ENCODE measurements at places on chromosomes 11 and 22.
A peak's percentile ranks its signal among the peaks of the same experiment; 100 is the strongest.

DNA sequence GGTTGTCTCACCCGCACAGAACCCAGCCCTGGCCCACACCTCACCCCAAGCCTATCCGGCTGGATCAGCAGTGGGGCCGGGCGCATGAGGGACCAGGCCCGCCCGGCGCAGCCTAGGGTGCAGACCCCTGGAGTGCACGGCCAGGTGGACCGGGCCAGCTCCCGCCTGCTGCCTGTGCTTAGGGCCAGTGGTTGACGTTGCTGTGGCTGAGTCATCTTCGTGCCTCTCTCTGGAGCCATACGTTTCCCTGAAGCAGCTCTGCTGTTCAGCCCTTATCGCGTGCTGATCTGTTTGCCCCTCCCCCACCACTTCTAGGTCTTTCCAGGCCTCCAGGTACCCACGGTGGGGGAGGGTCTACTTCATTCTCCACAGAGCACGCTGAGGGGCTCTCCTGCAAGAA, 39.5 kb downstream of the CDKN1C start:
- no peak for DNase-seq

DNA sequence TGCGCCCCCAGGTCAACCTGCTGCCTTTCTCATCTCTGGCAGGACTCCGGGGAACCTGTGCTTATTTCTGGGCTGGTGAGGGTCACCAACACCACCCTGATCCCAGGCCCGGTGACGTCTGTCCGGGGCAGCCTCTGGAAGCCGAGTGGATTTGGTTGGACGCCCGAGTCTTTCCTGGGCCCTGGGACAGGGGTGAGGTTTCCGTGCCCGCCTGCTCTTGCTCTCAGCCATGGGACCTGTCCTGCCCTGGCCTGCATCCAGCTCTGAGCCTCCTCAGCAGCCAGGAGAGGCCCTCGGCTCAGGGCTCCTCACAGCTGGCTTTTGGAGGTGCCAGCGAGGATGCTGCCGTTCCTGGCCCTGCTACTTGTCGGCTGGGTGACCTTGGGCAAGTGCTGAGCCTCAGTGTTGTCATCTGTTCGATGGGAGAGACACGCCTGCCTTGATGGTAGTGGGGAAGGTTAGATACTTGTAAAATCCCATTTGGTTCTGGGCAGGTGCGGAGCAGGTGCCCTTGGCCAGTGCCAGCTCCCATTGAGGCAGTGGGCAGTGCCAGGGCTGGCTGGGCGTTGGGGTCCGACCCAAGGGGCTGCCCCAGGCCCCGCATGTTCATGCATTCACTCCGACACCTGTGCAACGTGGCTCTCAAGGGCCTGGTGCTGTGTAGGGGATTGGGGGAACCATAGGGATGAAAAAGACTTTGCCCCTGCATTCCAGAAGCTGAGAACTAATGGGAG, 58.9 kb upstream of the THY1 start:
- DNase-seq: no peak

GRCh38 chr11:61406067-61406466, 13.7 kb downstream of the TMEM216 start:
- no peak for DNase-seq

DNA sequence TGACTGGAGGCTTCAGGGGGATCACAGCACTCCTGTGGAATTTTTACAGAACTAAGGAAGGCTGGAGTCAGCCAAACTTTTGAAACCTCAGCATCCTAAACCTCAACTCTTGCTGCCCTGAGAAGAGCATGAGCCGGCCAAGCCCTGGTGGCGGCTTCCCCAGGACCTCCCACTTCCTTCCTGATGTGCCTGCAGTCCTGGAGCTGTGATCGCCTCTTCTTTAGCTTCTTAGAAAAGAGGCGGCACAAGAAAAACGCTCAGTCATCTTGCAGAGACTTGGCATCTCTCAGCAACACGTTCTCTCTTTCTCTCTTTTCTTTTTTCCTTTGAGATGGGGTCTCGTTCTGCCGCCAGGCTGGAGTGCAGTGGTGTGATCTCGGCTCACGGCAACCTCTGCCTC, 40.4 kb upstream of the AMPD3 start:
- DNase-seq: no peak

GRCh38 chr11:118924591-118925585, 838 bp downstream of the BCL9L start:
- DNase-seq: peak; percentile 68

DNA sequence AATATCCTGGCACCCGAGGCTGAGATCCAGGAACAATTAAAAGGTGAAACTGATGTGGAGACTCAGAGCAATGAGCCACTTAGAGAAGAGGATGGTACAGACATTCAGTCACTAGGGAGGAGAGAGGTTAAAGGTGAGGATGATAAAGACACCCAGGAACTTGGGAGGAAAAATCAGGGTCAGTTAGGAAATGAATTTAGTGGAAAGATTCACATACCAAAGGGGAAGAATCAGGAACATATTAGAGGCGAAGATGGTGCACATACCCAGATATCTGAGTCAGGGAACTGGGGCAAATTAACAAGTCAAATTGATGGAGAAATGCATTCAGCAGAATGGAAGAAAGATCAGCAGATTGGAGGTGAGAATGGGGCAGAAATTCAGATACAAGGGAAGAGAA, 4.1 kb upstream of the MEI1 start:
- no peak for DNase-seq

DNA sequence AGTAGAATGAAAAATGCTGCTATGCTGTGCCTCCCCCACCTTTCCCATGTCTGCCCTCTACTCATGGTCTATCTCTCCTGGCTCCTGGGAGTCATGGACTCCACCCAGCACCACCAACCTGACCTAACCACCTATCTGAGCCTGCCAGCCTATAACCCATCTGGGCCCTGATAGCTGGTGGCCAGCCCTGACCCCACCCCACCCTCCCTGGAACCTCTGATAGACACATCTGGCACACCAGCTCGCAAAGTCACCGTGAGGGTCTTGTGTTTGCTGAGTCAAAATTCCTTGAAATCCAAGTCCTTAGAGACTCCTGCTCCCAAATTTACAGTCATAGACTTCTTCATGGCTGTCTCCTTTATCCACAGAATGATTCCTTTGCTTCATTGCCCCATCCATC, 14.9 kb upstream of the HBE1 start:
- DNase-seq: no peak

DNA sequence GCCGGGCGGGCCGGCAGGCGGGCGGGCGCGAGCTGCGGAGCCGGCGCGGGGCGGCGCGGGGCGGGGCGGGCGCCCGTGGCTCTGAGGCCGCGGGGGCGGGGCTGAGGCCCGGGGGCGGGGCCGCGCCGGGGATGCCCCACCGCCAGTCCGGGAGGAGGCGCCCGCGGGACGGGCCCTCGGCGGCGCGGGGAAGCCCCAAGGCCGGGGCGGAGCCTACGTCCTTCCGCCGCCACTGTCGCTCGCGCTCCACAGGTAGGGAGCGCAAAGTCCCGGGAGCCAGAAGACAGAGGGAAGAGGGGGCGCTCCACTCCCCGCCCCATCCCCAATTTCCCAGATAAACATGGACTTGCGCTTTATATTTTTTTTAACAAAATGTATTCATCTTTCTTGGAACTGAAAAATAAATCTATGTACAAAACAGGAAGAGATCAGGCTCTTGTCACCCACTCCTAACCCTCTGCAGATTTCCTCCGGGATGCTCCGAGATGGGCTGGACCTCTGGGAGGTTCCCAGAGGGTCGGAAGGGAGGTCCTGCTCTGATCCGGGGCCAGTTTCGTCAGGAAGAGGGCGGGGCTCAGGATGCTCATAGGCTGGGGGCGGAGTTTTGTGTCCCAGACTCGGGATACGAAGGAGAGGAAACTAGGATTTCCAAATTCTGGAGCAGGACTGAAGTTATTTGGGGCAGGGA, at the start of gene MAP4K2:
MAP4K2 (minus strand) TSS at position 57 of the 688 bp plus-strand sequence. CDS start 65 bp downstream, outside the sequence.
- DNase-seq: peak; percentile 95

DNA sequence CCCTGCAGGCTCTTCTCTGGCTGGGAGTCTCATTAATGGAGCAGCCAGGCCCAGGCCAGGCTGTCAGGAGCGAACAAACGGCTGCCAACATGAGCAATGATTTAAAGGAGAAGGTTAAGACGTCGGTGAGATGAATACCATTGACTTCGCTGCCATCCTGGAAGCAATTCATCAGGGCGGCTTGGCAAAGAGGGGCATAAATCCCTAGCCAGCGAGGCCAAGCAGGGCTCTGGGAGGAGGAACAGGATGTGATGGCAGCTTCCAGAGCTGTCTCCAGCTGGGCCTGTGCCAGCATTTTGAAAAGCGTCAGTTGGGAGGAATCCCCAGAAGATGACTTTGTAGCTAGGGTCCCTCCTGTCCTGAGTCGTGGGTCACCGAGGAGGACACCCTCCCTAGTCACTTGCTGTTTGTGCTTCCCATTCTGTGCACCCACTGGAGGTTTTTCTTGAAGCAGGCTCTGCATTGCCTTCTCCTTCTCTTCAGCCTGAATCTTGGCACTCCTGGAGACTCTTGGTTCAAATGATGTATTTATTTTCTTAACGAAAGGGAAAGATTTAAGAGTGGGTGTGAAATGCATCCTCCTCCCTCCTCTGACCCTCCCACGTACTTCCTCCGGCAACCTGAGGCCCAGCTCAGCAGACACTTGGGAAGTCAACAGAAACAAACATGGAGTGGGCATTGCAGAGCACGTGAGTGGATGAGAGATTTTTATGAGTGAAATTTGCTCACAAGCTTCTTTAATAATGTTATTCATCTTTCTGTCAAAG, 476.3 kb upstream of the CADM1 start:
- DNase-seq: no peak

GRCh38 chr11:134015556-134015955, 53.3 kb upstream of the JAM3 start:
- no peak for DNase-seq

GRCh38 chr11:117759305-117759704, 37.7 kb downstream of the DSCAML1 start:
- no peak for DNase-seq

- no peak for DNase-seq
These were observed 442.9 kb upstream of the RAG2 start for GRCh38 chr11:37040921-37041320.

GRCh38 chr11:47912843-47913437, 64.8 kb upstream of the NUP160 start:
- no peak for DNase-seq

DNA sequence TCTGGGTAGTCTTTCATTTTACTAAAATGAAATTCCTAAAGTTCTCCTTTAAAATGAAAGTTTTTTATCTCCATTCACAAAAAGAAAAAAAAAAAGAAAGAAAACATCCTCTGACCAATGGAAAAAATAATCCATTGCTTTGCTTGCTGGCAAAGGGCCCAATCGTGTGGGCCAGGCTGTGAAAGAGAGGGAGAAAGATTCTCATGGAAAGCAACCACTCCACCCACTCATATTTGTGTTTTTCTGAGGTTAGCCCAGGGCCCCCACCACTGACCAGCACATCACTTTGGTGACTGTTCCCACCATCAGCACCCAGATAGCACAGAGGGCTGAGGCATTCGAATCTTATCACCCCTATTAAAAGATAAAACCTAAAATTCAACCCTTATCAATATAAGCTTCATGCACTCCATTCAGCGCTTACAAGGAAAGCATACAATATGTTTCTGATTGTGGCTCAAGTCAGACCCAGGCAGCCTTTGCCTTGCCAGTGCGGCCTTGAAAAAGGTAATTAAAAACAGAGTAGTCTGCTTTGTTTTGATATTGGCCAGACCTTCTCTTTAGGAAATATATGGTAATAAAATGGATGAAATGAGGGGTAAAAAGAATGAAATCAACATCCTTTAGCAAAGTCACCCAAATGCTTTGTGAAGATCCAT, 192.8 kb downstream of the ETS1 start:
- DNase-seq: no peak

DNA sequence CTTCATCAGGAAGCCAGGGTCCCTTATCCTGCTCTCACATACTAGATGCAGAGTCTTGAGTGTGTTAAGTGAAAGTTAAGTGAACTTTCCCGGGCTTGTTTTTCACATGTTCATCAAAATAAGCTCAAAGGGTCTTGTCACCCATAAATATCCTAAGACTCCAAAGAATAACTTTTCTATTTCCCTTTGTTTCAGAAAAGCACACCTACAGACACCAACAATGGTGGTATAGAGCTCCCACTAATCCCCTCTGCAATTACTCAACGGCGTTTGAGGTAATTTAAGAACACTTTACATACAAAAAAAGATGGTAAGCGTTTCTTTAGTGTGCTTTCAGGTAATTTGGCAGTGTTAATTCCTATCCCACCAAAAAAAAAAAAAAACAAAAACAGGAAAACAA, 2.5 kb downstream of the PRR14L start:
- no peak for DNase-seq

- DNase-seq: peak; percentile 89
These were observed at the start of gene AP5B1 for GRCh38 chr11:65780770-65781151. Gene AP5B1 (minus strand): TSS chr11:65780976. CDS start chr11:65780591, 385 bp downstream.

- DNase-seq: peak; percentile 93
These were observed at the start of gene TAF6L for GRCh38 chr11:62771144-62772021. Gene TAF6L (plus strand): TSS chr11:62771396. CDS start chr11:62775784, 4,388 bp downstream.

DNA sequence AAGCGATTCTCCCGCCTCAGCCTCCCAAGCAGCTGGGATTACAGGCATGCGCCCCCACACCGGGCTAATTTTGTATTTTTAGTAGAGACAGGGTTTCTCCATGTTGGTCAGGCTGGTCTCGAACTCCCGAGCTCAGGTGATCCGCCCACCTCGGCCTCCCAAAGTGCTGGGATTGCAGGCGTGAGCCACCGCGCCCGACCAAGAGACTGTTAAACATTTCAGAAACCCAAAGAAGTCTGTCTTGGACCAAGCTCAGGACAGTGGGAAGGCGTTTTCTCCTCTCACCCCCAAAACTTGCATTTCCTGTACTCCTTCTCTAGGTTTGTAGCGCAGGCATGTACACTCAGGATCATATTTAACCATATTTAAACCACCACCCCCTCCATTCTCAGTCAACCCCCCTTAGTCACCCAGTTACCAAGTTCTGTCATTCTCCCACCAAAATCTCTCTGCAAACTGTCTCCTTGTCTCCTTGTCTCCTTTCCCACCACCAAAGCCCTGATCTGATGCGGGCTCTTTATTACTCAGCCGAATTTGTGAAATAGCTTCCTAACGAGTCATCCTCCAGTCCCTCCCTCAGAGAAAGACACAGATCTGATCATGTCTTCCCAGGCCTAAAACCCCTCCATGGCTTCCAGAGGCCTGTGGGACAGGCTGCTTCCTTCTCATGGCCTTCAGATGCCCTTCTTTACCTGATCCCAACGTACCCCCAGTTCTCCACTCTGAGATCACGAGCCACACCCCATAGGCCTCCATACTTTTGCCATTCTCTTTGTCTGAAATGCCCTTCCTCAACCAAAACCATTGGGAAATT, 29.0 kb upstream of the CREB3L1 start:
- no peak for DNase-seq

GRCh38 chr11:81174646-81175330, 1558.9 kb downstream of the FAM181B start:
- DNase-seq: no peak

GRCh38 chr11:79762279-79762921, 321.6 kb upstream of the TENM4 start:
- no peak for DNase-seq

DNA sequence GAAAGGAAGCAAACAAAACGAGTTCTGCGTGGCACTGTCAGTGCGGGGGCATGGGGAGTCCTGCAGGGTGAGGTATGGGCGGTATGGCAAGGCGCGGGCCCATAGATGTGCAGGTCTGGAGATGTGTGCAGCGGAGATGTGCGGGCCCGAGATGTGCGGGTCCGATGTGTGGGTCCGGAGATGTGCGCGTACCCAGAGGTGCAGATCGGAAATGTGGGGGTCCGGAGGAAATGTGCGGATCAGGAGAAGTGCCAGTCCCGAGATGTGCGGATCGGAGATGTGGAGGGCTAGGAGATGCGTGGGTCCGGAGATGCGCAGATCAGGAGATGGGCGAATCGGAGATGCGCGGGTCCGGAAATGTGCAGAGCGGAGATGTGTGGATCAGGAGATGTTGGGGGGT, 35.9 kb downstream of the CDPF1 start:
- DNase-seq: no peak

GRCh38 chr11:85740481-85741400, 54.7 kb upstream of the CCDC89 start:
- peak; percentile 22 for DNase-seq
